Activated CD4-positive, alpha-beta T cell treated with anti-CD3 and anti-CD28 coated beads for 1 hour (primary cell): ENCODE measurements at places on chromosomes 5 and 9.

GRCh38 chr5:5252106-5252505 is 112.0 kb downstream of the ADAMTS16 start:
- no peak for DNase-seq

DNA sequence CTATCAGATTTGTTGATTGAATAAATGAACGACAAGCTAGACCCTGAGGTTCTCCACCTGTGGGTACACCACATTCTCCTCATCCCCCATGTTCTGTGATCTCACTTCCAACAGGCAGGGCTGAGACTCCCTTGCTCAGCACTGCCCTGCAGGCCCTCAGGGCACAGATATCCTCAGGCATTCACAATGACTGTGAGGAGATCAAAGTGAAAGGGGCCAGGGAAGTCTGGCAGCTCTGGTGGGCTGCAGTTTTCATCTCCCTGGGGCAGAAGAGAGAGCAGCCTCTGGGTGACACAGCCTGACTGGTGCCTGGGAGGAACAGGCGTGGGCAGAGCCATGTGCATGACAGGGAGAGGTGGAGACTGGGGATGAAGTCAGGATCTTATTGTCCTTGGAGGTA is 142.4 kb upstream of the C9orf72 start:
- no peak for DNase-seq

DNA sequence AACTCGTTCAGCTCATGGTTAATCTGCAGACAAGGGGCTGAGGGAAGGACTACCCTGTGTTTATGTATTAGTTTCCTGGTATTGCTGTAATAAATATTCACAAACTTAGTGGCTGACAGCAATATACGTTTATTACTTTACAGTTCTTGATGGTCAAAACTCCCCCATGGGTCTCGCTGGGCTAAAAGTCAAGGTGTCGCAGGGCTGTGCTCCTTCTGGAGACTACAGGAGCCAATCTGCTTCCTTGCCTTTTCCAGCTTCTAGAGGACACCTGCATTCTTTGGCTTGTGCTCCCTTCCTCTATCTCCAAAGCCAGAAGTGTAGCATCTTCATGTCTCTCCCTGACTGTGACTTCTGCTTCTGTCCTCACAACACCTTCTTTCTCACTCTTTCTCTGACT is 653.8 kb upstream of the RIOK2 start:
- DNase-seq = no peak

- DNase-seq = no peak
Measured at GRCh38 chr9:85995097-85995496, 54.2 kb downstream of the NAA35 start.

GRCh38 chr5:31048282-31049270 is 144.9 kb upstream of the CDH6 start:
- DNase-seq = no peak

DNA sequence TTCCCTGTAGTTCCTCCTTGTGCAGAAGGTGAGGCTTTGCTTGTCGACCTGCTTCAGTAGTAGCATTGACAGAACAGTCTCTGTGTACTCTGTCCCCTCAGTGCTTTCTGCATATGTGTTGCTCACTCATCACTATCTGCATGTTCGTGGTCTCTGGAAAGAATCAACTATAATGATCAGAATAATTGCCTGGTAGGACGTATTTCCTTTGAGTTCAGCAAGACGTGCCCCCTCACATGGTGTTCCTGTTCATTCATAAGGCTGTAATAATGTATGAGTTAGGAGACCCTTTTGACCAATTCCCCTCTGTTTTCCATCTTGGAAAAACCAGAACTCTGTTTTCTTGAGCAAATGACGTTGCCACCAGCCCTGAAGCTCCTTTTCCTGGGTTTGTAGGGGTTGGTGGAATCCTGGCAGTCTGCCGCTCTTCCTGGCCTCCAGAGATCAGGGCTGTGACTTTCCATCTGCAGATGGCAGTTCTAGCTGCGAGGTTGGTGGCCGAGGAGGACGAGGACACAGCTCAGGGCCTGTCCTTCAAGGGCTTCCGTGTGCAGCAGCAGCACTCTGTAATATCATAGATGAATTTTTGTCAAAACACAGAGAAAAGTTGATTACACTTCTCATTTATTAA is 61.9 kb downstream of the EXOSC2 start:
- no peak for DNase-seq

DNA sequence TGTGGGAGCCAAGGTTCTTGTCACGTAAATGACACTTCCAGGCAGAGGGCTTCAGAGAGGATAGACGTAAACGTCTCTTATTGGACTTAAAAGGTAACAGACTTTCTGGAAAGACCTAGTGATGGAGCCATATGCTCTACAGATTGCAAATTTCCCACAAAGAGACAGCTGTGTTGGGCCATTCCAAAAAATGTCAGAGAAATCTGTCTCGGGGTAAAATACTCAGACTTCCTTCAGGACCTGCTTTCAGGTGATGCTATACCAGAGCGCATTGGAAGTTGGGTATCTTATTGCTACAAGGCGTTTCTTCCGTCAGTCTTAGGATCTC is 29.2 kb downstream of the PROP1 start:
- no peak for DNase-seq

- DNase-seq = no peak
Measured at GRCh38 chr5:134517553-134517952, 7.9 kb upstream of the JADE2 start.

DNA sequence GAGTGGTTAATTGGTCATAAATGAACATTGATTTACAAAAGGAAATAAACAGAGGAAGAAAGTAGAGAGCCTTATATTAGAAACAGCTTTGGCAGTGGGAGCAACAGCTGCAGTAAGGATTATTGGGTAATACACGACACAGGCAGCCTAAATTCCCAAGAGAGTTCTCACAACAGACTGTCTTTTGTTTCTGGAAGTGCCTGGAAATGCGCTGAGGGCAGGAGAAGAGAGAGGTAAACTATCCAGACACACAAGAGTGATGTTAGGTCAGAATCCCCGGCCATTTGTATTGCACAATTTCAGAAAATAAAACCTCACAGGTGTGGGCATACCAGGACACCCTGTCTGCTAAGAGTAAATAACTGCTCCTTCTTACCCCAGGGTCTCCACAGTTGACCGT is 450.4 kb upstream of the CTNND2 start:
- DNase-seq = no peak

- DNase-seq = no peak
Measured at GRCh38 chr5:115621365-115621900, 4.4 kb downstream of the TMED7 start.

DNA sequence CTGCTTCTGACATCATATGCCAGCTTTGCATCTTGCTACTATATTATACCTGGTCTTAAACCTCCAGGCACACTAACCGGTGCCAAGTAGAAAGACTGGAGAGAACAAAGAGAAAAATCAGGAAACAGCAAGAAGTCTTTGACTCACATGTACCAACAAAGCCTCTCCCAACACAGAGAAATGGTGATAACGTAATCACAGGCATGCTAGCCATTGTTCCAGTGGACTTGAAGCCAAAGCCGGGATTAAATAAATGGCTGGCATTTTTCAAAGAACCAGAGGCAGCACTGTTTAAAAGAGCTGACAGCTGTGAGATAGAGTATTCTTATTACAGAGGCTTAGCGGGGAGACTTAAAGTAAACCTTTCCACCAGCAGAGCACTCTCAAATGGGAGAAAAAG is 148.4 kb upstream of the NFIL3 start:
- DNase-seq = no peak

GRCh38 chr9:70534471-70534870 is 120.0 kb upstream of the KLF9 start:
- no peak for DNase-seq

GRCh38 chr9:1013021-1013420 is 36.6 kb downstream of the DMRT3 start:
- no peak for DNase-seq

DNA sequence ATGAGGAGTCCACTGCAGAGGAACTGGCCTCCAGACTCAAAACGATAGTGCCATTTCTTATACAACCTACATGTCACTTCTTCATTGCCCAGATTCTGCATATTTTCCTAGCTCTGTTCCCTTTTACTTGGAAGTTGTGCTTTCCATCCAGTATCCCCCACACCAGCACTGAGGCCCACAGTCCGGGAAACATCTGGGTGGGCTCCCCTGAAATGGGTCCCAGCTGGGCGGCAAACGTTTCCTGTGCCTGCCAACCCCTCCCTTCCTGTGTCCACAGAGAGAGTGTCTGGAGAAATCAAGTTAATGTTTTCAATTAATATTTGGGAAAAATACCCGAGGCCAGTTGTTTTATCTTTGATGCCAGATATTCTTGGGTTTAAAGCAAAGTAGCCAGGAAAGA is 111.8 kb downstream of the COL23A1 start:
- no peak for DNase-seq

- DNase-seq = no peak
Measured at GRCh38 chr9:130933114-130934046, 5.7 kb downstream of the FIBCD1 start.

DNA sequence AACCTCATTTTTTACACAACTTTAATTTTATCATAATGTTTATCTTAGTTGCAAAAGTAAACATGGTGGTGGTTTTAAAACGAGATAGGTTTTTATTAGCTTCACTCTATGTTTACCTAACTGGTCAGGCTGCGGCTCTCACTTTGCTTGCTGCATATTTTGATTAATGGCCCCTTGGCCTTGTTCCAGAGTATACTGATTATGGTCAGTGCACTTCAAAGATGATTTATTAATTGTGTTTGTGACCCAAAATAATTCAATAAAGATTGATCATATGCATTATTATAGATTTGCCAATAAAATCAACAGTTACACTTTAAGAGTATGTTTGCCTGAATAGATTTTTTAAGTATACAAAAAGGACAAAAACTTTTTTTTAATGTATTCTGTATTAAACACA is 188.0 kb downstream of the XRCC4 start:
- DNase-seq = no peak

DNA sequence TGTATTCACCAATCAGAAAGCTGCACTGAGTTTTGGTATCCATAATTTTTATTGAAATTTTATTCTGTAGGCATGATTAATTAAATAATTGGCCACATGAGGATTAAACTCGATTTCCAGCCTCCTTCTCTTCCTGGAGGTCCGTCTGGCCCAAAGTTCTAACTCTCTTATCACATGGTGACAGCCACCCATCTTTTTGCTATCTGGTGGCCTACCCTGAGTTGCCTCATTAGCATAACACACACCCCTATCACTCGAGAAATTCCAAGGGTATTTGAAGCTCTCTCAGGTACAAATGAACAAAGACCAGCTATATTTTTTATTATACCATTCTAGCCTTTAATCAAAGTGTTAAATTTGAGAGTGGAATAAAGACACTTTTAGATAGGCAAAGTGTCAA is 57.7 kb downstream of the APC start:
- no peak for DNase-seq

GRCh38 chr9:112125951-112126388 is 49.1 kb downstream of the SUSD1 start:
- no peak for DNase-seq

DNA sequence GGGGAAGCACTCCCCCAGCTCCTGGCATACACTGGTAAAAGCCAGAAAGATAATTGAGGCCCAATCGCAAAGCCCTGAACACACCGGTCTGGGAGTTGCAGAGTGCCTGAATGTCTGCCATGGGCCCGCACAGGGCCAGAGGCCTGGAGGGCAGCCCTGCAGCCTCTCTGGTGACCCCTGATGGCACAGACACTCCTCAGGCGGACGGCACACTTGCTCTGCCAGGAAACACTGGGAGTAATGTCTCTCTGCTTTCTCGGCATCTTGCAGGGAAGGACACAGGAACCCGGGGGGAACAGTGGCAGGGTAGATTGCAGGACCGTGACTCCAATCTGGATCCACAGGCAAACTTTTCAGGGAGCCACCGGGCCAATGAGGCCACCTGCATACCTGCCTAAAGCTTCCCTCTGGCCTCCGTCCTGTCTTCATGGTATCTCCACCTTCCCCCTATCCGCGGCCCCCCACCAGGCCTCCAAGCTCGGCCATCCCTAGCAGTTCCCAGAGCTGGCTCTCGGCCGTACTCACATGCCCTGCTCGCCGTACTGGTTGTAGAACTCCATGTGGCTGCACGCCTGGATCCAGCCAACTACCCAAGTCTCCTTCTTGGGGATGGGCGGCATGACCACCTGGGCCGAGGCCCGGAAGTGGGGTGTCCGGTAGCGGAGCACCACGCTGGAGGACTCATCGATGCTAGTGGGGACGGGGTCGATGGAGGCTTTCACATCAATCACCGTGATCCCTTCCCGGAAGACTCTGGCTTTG is 797 bp downstream of the FAM78A start:
- DNase-seq = no peak

DNA sequence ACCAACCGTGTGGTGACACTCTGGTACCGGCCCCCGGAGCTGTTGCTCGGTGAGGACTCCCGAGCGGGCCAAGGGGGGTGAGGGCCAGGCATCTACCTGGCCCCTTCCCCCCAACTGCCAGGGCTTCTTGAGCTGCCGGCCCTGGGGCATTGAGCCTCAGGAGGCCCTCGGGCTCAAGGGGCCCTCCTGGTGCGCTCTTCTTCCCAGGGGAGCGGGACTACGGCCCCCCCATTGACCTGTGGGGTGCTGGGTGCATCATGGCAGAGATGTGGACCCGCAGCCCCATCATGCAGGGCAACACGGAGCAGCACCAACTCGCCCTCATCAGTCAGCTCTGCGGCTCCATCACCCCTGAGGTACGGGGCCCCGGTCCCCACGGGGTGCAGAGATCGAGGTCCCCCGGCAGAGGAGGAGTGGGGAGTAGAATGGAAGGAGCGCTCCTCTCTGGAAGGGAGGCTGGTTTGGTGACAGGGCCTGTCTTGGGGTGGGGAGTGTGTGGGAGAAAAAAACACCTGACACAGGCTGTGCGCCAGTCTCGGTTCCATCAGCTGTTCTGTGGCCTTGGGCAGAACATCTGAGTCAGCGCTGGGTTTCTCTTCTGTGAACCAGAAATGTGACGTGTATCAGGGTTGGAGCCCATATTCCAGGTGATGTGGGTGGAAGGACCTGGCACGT is 2.6 kb downstream of the CDK9 start:
- DNase-seq = no peak

DNA sequence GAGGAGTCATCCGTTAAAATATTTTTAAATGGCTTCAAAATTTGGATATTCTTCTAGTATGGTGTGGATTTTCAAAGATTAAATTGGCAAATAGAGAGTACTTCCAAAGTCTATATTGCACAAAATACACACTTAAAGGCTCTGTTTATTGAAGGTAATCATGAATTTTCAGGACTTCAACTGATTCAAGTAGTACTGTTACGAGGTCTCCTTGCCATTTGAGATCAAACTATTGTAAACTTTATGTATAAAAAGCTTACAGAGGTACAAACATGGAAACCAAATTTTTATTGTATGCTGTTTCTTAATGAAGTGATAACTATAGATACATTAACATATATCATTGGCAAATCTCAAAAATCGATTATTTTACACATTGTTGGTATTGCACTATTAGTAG is 2.5 kb downstream of the ERBIN start:
- DNase-seq = no peak
